ENCODE measurements at places on chromosomes 2 and 18.

GRCh38 chr2:176187899-176188773 is at the start of gene HOXD1:
TSS of gene HOXD1 (plus strand) at chr2:176188668. CDS start at chr2:176188802, 134 bp downstream.
- peaks cover 18% of the 10 kb centered on the region for H3K4me1 ChIP-seq
- no peak for DNase-seq
- H3K27ac ChIP-seq: no peak within 1 kb of the TSS
- H3K36me3 ChIP-seq: no peaks in the 10 kb centered on the region
- peak within 1 kb of the TSS; percentile 69 for H3K4me3 ChIP-seq
- peaks cover 94% of the 10 kb centered on the region for H3K27me3 ChIP-seq

GRCh38 chr2:54755641-54756326 is 32.3 kb downstream of the EML6 start:
- no peaks in the 10 kb centered on the region for H3K27me3 ChIP-seq
- H3K36me3 ChIP-seq: no peaks in the 10 kb centered on the region
- no peak overlapping the region for H3K4me3 ChIP-seq
- H3K4me1 ChIP-seq: peaks cover 7% of the 10 kb centered on the region

DNA sequence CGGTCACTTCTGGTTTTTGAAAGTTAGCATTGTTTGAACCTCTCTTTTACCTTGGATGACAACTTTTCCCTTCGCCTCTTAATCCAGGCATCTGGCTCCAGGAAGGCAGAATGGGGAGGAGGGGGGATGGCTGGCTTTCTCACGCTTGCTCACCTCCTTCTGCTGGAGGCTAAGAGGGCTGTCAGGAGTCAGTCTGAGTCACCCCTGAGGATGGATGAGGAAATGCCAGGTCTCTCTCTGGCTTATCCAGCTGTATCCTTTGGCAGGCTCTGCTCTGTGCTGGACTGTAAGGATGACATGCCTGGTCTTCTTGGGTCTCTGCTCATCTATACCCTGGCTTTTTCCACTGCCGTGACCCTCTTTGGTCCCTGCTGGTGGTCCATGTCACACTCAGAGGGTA is 142.9 kb upstream of the GYPC start:
- H3K4me1 ChIP-seq: peaks cover 43% of the 10 kb centered on the region
- H3K4me3 ChIP-seq: no peak overlapping the region
- peaks cover 3% of the 10 kb centered on the region for H3K27me3 ChIP-seq
- H3K27ac ChIP-seq: no peak overlapping the region

GRCh38 chr2:234670052-234670451 is 173.2 kb upstream of the ARL4C start:
- H3K27ac ChIP-seq: no peak overlapping the region
- no peak for DNase-seq
- no peak overlapping the region for H3K4me3 ChIP-seq
- H3K27me3 ChIP-seq: peaks cover 16% of the 10 kb centered on the region
- H3K36me3 ChIP-seq: peaks cover 3% of the 10 kb centered on the region

- no peaks in the 10 kb centered on the region for H3K4me1 ChIP-seq
- H3K27me3 ChIP-seq: peaks cover 2% of the 10 kb centered on the region
- no peak overlapping the region for H3K27ac ChIP-seq
Measured at GRCh38 chr2:178177066-178177679, 17.1 kb upstream of the OSBPL6 start.

GRCh38 chr2:190315273-190315672 is 4.4 kb downstream of the HIBCH start:
- peaks cover 11% of the 10 kb centered on the region for H3K36me3 ChIP-seq
- DNase-seq: no peak
- H3K27ac ChIP-seq: peak overlapping the region; percentile 5
- peaks cover 27% of the 10 kb centered on the region for H3K4me1 ChIP-seq

- H3K36me3 ChIP-seq: peaks cover 16% of the 10 kb centered on the region
- H3K27ac ChIP-seq: no peak overlapping the region
- H3K27me3 ChIP-seq: no peaks in the 10 kb centered on the region
- peaks cover 3% of the 10 kb centered on the region for H3K4me1 ChIP-seq
Measured at GRCh38 chr2:32960647-32961403, 14.1 kb downstream of the LTBP1 start.

DNA sequence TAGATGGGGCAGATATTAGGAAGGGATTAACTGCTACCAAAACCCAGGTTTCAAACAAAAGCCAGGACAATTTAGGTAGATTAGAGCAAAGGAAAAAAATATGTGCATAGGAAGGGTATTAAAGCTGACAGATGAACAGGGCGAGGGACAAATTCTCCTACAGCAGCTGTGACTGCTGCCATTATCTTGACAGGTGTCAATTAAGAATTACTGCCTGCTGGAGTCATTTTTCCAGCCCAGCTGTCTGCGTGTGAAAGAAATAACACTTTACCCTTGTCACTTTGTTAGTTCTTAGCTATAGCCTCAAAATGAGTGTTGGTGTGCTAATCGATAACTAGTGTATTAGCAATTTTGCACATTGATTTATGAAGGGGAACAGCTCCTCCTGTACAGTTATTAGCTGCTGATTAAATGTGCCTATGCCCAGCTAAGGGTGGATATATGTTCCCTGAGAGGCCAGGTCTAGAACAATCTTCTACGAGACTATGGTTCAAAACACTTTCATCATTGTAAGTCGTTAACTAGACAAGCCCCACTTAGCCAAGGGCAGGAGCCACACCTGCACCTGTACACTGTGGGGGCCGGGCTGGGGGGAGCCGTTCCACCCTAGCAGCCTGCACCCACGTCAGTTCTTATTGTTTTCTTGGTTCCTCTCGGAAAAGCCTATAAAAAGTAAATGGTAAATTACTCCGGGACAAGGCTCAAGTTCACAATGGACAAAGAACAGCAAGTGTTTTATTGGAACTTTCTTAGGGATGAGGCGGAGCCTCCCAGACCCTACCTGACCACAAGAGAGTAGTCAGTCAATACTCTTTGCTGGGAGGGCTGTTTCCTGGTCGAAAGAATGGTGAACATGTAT is 7.7 kb downstream of the TSHZ1 start:
- peaks cover 90% of the 10 kb centered on the region for H3K4me1 ChIP-seq
- no peak for DNase-seq
- H3K4me3 ChIP-seq: no peak overlapping the region
- no peaks in the 10 kb centered on the region for H3K27me3 ChIP-seq
